NCI-H187 (cell line): ENCODE measurements at places on chromosomes 6 and 20.
A peak's percentile ranks its signal among the peaks of the same experiment; 100 is the strongest.

GRCh38 chr6:25949695-25950094 is 12.9 kb upstream of the TRIM38 start:
- DNase-seq = no peak

GRCh38 chr20:54203281-54203680 is 4.6 kb upstream of the PFDN4 start:
- DNase-seq = no peak

DNA sequence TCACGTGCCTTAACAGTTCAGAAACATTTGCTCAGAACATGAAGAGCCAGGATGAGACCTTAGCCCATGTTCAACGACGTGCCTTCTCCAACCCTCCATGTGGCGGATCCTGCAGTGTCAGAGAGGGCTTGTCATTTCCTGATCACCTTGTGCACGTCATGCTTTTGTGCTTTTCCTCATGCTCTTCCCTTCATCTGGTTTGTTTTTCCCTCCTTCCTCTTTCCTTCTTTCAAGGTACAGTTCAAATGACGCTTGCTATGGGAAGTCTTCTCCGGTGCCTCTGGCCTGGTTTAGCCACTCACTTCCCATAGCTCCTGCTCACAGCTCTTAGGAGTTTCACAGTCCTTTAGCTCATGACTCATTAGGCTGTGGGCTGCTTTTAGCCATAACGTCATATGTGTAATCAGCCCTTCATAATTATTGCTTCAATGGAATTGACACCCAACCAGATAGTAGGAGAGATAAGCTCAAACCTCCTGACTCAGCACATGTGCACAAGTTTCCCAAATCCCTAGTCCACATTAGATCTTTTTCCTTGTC is 102.7 kb upstream of the CNKSR3 start:
- no peak for DNase-seq

DNA sequence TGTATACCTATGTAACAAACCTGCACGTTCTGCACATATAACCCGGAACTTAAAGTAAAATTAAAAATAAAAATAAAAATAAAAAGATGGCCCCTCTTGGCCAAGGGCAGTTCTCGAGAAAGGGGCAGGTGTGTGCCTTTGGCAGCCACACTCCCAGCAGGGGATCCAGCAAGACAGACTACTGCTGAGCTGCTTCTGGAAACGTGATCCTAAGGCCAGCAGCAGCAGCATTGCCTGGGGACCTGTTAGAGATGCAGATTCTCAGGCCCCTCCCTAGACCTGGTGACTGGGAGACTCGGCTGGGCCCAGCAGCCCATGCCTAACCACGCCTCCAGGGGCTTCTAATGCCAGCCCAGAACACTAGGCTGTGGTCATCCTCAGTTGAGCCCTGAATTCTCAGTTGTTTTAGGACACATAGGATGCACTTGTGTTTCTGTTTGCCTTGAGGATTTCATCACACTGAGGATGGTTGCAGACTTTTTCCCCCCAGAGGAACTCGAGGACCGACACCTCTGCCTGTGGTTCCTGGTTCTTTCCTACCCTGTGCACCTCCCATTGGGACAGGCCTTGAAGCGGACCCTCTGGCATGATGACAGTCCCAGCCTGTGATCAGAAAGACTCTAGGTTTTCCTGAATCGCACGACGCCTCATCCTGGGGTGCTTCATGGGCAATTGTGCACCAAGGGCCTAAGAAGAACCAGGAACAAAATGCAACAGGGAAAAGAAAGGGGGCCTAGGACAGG is 105.9 kb downstream of the TOX2 start:
- DNase-seq = peak; percentile 30

GRCh38 chr20:53828682-53829254 is 235.1 kb upstream of the ZNF217 start:
- DNase-seq = no peak

GRCh38 chr20:8284902-8285301 is 152.8 kb downstream of the PLCB1 start:
- no peak for DNase-seq

GRCh38 chr6:12566618-12567123 is 149.9 kb upstream of the PHACTR1 start:
- DNase-seq = no peak

GRCh38 chr6:15430931-15431405 is 185.1 kb downstream of the JARID2 start:
- no peak for DNase-seq

- DNase-seq = no peak
Observed at GRCh38 chr6:143468026-143468425, 17.4 kb downstream of the PEX3 start.

DNA sequence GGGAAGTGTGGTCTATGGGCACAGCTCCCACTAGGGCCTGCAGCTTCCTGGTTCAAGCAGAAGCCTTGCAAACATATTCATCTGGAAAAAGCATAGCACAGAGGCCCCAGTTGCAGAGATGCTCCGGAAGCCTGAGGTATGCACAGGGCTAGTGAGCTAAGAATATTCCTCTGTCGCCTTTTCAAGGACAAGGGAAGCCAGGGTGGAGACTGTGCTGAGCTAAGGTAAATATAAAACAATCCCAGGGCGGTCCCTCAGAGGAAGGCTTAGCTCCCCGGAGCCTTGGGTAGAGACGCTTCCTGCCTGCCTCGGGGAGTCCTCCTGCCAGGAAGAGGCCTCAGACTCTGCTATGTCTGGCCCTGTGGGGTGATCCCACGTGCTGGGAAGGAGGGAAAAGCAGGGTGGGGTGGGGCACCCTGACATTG is 134.8 kb upstream of the FOXA2 start:
- DNase-seq = no peak

DNA sequence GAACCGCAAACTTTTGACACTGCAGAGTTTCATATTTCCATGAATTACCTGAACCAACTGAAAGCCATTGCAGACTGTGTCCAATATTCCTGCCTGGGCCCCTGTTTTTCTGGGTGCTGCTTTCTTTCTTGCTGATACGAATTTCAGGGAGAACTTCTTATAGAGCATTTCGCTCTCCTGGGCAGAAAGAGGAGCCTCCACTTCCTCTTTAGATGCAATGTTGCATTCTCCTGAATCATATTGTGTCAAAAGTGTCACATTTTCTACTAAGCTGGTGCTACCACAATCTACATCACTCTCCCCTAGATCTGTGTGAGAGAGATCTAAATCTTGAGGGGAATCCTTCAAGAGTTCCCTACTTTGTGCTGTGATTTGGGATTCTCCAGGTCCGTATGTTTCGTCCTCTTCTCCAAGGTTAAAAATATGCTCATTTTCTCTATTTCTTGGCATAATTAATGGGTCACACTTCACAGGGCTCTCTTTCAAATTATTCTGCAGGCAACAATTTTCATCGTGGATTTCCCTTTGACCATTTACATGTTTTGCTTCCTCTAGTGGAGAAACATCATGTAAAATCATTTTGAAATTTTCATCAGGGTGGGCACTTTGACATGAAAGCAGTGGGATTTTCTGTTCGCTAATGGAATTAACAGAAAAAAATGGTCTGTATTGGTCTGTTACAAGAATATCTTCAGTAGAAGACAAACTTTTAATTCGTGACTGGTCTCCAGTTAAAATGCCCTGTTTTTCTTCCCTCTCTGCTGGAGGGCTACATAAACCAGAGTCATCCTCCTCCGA is 102.3 kb downstream of the DST start:
- DNase-seq = no peak

DNA sequence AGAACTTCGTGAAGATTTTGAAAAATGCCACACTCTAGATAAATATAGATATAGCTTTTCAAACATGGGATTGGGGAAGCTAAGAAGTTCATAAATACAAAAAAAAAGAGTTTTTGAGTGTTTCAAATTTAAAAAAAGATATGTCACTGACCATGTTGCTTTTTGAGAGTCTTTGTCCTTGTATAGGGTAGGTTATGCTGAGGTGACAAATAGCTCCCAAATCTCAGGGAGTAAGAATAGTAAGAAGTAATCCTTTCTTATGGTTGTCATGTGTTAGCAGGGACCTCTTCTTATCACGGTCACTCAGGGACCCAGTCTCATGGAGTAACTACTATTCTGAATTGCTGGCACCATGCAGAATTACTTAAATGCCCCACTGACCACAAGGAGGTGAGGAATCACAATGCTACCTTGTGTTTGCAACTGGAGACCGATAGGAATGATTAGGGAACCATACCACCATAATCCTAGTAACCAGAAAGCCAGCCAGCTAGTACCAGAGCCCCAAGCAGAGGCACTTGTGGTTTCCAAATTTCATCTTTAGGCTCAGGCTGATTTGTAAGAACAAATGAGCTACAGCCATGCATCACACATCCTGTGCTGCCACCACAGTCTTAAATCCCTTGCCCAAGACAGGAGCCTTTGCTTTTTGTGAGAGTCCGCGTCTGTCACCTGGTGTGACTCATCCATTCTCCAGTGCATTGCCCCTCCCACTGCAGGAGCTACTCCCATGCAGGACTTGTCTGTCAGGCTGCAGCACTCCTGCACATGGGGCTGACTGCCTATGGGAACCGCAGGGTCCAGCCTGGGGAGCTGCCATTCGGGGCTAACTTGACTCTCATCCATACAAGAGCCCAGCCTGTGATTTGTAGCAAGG is 42.4 kb upstream of the ADGRF4 start:
- no peak for DNase-seq

DNA sequence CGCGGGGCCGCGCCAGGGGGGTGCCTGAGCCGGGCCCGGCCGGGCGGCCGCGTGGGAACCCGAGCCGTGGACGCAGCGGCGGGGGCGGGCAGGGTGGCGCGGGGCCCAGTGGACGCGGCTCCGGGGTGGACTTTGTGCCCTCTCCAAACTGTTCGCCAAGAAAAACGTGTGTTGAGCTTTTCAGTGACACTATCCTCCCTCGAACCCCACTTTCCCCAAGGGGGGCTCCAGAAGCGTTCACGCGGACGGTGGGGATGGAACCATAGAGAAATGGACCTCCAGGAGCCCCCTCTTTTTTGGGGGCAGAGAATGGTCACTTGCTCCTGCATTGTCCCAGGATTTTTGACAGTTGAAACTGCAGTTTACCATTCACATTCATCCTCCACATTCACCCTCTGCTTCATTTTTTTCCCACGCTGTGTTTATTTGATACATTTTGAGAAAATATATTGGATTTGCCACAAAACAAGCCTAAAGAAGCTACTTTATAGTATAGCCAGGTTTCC is 2.9 kb upstream of the HIVEP1 start:
- no peak for DNase-seq

DNA sequence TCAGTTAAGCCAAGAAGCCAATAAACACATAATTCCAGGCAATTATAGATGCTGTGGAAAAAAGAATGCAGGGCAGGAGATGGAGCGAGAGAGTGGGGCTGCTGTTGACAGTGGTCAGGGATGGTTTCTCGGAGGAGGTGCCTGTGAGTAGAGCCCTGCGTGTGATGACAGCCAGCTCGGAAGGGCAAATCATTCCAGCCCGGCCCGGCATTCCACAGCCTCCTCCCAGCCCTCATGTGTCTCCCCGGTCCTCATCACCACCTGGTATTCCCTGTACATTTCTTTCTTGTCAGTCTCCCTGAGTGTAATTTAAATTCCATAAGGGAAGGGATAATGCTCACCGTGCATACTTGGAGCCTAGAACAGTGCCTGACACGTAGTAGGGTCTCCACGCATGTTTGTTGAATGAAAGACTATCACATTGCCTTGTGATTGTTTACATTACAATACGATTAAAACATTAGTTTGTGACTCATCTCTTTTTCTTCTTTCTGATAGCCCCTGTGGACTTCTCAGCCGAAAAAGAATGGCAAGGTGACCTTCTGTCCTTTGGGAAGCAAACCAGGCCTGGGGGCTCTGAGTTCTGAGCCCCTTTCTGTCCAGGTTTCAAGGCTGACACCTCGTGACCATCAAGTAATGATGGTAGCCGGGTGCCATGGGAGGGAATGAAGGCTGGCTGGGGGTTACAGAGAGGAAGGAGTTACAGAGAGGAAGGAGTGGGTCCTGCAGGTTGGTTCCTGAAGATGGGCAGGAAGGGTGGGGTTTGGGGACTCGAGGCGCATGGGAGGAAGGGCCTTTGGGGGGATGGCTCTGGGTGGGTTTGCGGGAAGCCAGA is 379.5 kb upstream of the SULF2 start:
- no peak for DNase-seq

DNA sequence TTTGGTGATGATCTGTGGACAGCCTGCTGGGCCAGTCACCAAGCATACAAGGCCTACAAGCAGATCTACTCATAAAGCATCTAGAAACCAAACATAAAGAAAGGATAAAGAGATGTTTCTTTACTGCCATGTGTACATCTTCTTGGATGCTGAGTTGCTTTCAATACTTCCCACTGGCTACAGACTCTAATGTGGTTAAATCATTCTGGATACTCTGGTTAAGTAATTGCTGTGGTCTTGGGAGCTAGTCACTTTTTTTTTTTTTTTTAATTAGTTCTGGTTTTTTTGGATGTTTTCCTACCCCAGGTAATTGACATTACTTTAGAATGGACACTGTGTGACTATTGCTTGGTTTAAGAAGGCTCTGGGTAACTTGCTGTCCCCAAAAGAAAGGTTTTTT is 215.4 kb upstream of the RUNX2 start:
- no peak for DNase-seq

DNA sequence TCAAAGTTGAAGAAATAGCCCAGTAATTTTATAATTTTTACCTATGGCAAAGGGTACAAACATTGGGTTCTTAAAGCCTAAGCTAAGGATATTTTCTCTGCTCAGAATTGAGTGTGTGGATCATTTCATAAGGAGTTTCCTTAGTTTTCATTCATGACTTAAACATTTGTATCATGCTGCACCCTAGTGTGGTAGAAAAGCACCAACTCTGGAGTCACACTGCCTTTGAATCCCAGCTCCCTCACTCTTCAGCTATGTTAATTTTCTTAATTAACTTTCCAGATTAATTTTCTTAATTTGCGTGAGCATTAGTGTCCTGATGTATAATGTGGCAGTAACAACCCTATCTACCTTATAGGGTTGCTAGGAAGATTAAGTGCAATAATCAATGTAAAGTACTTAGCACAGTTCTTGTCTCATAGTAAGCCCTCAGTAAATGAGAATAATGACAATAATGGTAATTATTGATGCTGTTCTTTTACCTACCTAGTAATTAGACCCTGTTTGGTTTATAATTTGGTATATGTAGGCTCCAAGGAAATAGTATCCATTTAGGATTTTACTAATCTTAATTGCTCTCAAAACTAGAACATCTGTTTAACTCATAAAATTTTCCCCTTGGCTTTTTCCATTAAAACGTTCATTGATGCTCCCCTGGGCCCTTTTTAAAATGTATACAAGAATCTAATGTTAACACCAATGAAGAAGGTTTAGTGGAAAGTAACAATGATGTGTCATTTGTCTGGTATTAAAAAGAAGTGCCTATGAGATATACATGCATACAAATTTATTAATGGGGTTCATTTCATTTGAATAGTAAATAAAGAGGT is 31.6 kb downstream of the DSE start:
- DNase-seq = no peak

DNA sequence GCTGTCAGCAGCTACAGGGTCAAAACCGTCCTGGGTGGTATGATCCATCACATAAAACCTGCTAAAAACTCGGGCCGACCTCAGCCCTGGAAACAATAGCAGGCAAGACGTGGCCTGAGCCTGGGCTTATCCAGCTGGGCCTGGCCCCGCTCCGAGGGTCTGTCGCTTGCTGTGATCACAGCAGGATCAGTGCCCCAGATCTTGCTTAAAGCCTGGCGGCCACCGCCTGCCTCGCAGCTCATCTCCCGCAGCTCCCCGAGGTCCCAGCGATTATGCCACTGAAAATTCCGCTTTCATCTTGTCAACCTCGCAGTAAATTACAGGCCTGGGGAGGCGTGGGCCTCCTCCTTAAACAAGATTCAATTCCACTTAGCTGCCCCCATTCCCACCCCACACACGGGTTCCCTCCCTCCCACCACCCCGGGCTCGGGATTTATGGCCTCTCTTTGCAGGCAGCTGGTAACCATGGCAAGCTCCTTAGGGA is 40.1 kb downstream of the CDH22 start:
- DNase-seq = peak; percentile 32

- DNase-seq = no peak
Observed at GRCh38 chr6:169911264-169912263, 160.1 kb downstream of the ERMARD start.

GRCh38 chr6:34092631-34093030 is 53.3 kb downstream of the GRM4 start:
- no peak for DNase-seq
